Femur (tissue), 1 donor: ENCODE measurements at places on chromosomes 2 and 18.
A peak's percentile ranks its signal among the peaks of the same experiment; 100 is the strongest.

GRCh38 chr2:105774781-105775337 is 30.1 kb downstream of the NCK2 start:
- no peak for DNase-seq

DNA sequence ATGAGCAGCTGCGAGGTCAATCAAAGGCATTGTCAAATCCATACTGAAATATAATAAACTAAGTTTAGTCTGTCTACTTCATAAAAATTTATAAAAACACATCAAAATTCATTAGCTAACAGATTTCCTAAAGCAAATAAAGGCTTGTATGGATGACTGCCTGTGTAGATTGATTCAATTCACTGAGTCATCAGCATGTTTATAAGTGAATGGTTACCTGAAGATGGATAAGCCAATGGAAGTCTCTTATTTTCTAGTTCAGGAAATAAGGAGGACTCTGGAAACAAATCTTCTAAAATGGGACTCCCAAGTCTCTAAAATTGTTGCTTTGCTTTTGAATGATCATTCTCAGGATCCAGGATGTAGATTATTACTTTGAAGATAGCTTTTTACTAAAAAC is 57.0 kb upstream of the HNRNPA3 start:
- no peak for DNase-seq

GRCh38 chr2:142718576-142719155 is 158.8 kb upstream of the KYNU start:
- DNase-seq = no peak

- peak; percentile 84 for DNase-seq
Measured at GRCh38 chr2:178271629-178272333, 77.5 kb downstream of the OSBPL6 start.

- no peak for DNase-seq
Measured at GRCh38 chr18:56973487-56973886, 173.4 kb upstream of the BOD1L2 start.

DNA sequence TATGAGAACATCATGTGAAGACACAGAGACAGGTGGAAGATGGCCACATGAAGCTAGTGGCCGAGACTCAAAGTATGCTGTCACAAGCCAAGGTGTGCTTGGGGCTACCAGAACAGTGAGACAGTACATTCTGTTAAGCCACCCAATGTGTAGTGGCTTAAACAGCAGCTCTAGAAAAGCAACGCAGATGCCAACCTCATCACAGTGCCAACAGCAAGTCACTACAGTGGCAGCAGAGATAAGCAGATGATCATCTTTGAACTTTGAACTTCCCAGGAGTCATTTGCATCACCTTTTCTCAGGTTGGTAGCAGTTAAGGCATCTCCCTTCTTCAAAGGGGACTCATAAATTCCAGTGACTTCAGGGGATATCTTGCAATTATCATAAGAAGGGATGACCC is 394.4 kb downstream of the LRP1B start:
- no peak for DNase-seq

- DNase-seq = peak; percentile 38
Measured at GRCh38 chr2:127829845-127830246, 18.9 kb upstream of the WDR33 start.

GRCh38 chr2:168469281-168469988 is 13.4 kb downstream of the CERS6 start:
- DNase-seq = no peak

DNA sequence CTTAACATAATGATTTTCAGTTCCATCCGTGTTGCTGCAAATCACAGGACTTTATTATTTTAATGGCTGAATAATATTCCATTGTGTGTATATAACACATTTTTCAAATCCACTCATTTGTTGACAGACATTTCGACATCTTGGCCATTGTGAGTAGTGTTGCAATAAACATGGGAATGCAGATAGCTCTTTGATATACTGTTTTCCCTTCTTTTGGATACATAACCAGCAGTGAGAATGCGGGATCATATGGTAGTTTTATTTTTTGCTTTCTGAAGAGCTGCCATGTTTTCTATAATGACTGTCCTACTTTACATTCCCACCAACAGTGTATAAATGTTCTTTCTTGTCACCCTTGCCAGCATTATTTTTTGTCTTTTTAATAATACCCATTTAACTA is 420.3 kb upstream of the CHAC2 start:
- no peak for DNase-seq

GRCh38 chr2:214816008-214816533 is 6.6 kb upstream of the BARD1 start:
- no peak for DNase-seq

DNA sequence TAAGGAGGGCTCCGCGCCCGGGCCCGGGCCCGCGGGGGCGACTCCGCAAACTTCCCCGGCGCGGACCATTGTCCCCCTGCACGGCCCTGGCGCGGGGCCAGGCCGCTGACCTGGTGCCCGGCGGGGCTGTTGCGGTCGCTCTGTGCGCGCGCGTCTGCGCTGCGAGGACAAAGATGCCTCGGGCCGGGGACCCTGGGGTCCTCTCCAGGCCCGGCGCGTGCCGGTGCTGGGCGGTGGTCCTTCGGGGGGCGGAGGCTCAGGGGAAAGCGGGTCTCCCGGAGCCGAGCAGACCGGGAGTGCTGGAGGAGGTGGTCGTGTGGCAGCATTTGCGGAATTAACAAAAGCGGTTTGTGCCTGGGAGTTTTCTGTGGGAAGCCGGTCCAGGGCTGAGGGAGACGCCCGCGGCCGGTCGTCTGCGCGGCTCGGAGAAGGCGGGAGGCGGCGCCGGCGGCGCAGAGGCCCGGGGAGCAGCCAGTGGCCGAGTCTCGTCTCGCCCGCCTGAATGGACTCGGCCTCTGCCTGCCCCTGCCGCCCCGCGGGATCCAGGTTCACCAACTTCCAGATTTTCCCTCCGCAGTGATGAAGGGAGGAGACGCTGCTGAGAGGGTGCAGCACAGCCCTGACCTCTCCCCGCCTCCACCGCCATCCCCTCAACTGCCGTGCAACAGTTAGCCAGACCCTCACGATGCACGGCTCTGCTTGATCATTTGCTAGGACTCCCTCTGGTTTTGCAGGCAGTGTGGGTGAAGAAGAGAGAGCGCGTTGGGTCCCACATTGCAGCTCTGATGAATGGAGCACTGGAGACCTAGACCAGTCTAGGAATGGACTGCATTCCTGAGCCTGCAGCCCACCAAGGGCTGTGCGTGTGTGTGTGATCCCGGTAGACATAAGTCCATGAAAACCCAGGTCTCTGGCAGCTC is 705 bp downstream of the EFR3B start:
- DNase-seq = peak; percentile 53

DNA sequence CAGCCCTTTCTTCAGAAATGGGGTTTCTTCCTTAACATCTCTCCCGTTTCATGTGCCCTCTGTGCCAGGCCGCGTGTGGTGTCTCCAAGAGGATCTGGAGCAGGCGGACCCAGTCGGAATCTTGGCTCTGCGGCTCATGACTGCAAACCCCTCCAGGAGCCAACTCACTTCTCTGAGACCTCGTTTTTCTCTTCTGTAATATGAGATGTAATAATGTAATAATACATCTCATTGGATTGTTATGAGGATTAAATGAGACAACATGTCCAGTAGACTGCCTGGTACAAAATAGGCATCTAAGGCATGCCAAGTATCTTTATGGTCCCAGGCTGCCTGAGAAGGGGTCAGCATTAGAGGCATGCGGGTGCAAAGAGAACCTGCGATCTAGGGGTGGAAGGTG is 221.3 kb upstream of the REV1 start:
- DNase-seq = peak; percentile 62

- no peak for DNase-seq
Measured at GRCh38 chr2:239958473-239958765, 66.7 kb downstream of the NDUFA10 start.

DNA sequence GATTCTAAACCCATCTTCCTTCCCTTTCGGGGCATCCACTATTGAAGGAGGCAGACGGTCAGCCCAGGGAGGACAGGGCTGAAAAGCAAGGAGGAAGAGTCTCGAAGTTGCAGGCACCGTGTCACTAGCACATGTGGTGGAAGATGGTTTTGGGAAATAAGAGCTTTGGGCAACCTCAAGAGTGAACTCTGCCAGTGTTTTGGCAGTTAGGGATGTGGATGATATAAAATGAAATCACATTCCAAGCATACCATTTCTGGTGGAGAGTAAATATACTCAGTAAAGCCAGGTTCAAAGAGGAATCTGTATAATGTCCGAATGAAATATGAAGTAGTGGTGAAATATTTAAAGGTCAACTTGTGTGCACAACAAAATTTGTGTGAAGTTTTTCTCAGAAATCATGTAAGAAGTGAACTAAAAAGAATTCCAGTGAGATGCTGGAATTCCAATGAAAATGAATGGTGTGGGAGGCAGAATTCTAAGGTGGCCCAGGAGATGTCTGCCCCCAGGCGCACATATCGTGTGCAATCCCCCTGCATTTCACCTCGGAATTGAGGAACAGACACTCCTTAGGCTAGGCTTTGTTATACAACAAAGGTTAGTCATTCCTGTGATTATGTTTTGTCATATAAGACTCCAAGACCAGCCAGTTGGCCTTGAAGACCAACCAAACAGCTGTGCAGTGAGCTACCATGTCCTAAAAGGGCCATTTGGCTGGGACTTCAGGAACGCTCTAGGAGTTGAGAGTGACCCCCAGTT is 147.1 kb downstream of the SH3BP4 start:
- DNase-seq = no peak

DNA sequence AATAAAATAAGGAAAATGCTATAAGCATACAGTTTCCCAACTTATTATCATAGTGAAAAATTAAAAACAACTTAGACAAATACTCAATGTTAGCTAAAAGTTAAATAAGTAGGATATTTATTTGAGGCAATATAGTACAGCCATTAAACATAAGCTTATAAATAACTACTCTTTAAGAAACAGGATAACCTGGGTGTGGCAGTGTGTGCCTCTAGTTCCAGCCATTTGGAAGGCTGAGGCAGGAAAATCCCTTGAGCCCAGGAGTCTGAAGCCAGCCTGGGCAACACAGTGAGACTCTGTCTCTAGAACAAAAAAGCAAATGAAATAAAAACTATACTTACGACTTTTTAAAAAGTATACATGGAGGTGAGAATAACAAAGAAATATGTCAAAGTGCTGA is 39.7 kb downstream of the VIL1 start:
- DNase-seq = no peak

- DNase-seq = no peak
Measured at GRCh38 chr2:51710222-51710621, 678.3 kb upstream of the NRXN1 start.

DNA sequence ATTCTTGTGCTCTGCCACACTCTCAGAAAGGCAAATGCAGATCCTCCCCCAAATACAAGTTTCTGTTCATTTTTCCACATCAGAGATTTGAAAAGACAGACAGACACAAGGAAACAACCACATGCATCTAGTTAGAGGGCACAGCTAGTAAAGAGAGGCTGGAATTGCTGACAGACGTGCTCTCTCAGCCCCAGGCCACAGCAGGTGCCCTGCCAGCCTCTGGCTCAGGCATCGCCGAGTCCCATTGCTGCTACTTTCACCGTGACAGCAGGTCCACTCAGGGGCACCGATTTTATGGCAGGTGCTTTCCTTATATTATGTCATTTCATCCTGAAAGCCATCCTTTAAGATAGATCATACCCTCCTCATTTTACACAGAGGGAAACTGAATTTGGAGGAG is 507.5 kb downstream of the EIPR1 start:
- no peak for DNase-seq

DNA sequence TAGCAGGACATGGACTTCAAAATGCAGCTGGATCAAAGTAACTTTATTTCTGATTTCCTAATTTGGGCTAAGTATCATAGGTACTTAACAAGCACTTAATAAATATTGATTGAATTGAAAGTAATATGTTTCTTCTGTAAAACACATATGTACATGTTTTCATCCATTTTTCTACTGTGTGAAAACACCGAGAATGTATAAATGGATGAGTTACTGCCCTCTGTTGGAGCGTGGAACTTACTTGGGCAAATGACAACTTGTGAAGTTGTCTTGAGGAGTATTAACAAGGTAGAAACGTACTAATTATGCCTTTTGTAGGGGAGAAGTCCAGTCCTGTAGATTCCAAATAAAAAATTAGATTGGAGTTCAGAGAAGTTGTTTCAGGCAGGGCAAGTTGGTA is 87.2 kb downstream of the PHLPP1 start:
- DNase-seq = no peak

DNA sequence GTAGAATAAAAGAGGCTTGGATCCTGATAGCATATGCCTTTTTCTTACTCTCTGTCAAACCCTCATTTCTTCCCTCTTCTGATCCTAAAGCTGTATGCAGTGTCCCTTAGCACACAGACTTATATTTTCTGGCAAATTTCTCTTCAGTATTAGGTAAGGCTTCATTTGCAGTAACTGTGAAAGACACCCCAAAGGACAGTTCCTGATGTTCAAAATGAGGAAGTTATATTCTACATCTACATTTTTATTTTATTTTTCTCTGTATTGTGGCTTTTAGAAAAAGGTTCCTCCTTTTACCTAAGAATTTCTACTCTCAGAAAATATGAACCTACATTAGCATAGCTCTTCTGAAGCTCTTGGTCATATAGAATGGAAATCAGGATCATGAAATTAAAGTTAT is 261.7 kb downstream of the PDE11A start:
- DNase-seq = no peak

DNA sequence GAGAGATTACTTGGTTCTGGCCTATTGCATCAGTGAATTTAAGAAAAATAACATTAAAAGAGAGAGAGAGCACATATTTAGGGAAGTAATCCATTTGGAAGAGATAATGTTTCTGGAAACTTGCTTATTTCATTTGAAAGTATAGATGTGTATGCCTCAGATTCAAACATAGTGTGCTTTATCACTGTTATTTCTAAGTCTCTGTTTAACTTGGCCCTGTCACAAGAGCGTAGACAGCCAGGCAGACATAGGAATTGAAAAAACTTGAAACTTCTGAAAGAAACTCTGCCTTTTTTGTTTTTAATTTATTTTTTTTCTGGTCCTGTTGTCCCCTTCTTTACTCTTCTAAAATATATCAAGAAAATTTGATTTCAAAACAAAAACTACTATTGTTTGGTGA is 849.1 kb downstream of the CNTNAP5 start:
- DNase-seq = no peak

DNA sequence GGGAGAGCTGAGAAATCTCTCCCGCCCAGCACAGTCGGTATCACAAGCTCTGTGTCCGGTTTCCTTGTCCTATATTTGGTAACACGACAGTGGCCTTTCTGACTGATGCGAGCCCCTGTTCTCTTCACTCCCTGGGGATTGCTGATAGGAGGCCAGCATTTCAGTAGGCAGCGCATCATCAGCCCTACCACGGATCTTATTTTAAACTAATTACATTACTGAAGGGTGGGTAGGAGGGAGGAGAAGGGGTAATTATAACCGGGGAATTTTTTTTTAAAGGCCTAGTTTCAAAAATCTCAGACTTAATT is 125.6 kb upstream of the LGALSL start:
- no peak for DNase-seq

- no peak for DNase-seq
Measured at GRCh38 chr2:37244017-37244416, 12.6 kb downstream of the NDUFAF7 start.

DNA sequence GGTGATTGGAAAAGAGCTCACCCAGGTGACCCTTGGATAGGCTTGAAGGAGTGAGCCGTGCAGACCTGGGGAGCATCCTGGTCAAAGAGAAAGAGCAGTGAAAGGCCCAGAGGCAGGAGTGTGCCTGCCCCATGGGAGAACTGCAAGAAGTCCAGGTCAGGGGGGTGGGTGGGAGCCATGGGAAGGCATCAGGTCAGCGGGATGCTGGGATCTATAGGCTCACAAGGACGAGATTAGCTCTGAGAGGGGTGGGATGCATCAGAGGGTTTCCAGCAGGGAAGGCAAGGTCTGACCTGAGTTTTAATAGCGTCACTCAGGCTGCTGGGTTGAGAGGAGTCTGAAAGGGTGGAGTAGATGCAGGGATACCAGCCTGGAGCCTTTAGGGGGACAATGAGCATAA is 158.6 kb downstream of the SMAD7 start:
- DNase-seq = peak; percentile 5

- no peak for DNase-seq
Measured at GRCh38 chr18:74316257-74317170, 875 bp downstream of the C18orf63 start.
